ENCODE measurements at places on chromosomes 12 and 14. TPM values are rescaled to one million over a fixed set of nuclear protein-coding genes. Genes with fewer than 3 reads are reported as not detected.

Gene CAPZA3
- not detected for total RNA-seq

Gene FOXG1
- total RNA-seq: not detected

Gene TMCC3
- under 0.01 TPM for total RNA-seq

Gene FOXN4
- not detected for total RNA-seq

Gene PIK3C2G
- not detected for total RNA-seq

Gene REP15
- 0.68 TPM for total RNA-seq

Gene CELA1
- total RNA-seq: not detected

Gene USP15
- 59.0 TPM for total RNA-seq

Gene GPR137C
- 0.68 TPM for total RNA-seq

Gene BHLHE41
- total RNA-seq: 3.2 TPM

Gene PZP
- total RNA-seq: not detected

Gene KDM2B
- total RNA-seq: 20.4 TPM

Gene HSPA2
- total RNA-seq: 2.9 TPM

Gene TGFB3
- 3.6 TPM for total RNA-seq

Gene ADCY4
- total RNA-seq: 16.7 TPM

Gene DACT1
- total RNA-seq: 9.8 TPM

Gene PPM1H
- total RNA-seq: 1.3 TPM

Gene PPP2R5E
- 10.4 TPM for total RNA-seq

Gene AKAP3
- total RNA-seq: 0.38 TPM

Gene CLEC9A
- total RNA-seq: not detected

Gene MANSC1
- total RNA-seq: 1.8 TPM

Gene P3H3
- total RNA-seq: 74.8 TPM

Gene SAMD15
- 2.0 TPM for total RNA-seq

Gene KLRD1
- total RNA-seq: under 0.01 TPM

Gene CCDC177
- not detected for total RNA-seq

Gene TBC1D30
- total RNA-seq: 0.08 TPM

Gene SOCS2
- 9.2 TPM for total RNA-seq

Gene CLEC4E
- not detected for total RNA-seq

Gene BTBD7
- total RNA-seq: 22.1 TPM

Gene RASSF9
- 1.2 TPM for total RNA-seq

Gene TAS2R46
- 1.9 TPM for total RNA-seq

Gene PARP2
- total RNA-seq: 6.7 TPM

Gene DEGS2
- total RNA-seq: 0.12 TPM

All from smooth muscle cell of the coronary artery (primary cell).